ENCODE measurements at places on chromosomes 2 and 18.
A peak's percentile ranks its signal among the peaks of the same experiment; 100 is the strongest.

- DNase-seq = no peak
These were observed 115.3 kb downstream of the BCL2L11 start for GRCh38 chr2:111236025-111236424.

GRCh38 chr18:63339920-63340484 is 20.4 kb upstream of the BCL2 start:
- peak; percentile 59 for DNase-seq

GRCh38 chr2:19228715-19229114 is 129.7 kb downstream of the OSR1 start:
- DNase-seq = no peak

DNA sequence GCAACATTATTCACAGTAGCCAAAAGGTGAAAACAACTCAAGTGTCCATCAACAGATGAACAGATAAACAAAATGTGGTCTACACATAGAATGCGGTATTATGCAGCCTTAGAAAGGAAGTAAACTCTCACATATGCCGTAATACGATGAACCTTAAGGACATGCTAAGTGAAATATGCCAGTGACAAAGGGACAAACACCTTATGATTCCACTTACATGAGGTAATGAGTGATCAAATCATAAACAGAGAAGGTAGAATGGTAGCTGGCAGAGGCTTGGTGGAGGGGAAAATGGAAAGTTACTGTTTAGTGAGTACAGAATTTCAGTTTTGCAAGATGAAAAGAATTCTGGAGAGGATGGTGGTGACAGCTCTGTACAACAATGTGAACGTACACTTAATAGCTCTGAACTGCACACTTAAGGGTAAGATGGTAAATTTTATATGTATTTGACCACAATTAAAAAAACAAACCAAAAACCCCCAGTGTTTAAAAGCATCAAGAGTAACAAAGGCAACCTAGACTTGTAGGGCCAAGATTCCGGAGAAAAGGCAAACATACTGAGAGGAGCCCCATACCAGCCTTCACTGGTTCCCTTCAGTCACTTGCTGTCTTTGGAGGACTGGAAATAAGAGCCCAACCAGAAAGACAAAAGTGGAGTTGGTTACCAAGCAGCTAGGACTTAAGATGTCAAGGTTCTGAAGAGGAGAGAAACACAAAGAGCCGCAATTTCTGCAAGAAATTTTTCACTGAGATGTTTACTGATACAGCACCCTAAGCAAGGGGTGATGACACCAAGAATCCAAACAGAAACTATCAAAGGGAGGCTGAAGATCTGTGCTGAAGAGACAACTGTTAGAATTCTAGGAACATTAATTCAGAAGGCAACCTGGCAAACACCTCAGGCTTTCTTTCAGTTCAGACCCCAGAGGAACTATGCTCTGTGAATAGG is 61.3 kb downstream of the CUL3 start:
- peak; percentile 18 for DNase-seq

DNA sequence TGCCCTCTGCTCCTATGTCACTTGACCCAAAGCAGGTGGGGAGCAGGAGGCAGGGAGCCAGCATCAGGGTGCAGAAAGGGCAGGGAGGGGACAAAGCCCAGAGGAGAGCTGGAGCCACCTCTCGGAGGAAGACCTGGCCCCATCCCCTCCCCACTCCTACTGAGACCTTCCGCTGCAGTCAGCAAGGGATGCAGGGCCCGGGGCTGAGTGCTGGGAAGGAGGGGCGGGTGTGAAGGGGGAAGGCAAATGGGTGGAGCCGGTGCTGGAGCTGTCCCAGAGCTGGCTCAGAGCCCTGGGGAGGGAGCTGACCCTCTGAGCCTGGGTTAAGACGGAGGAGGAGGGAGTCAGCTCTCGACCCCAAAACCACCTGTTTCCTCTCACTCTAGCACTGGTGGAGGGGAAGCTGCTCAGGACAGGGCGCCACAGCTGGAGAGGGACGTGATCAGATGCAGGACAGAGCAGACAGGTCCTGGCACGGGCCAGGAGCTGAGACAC is 33.8 kb downstream of the HS1BP3 start:
- DNase-seq = no peak

DNA sequence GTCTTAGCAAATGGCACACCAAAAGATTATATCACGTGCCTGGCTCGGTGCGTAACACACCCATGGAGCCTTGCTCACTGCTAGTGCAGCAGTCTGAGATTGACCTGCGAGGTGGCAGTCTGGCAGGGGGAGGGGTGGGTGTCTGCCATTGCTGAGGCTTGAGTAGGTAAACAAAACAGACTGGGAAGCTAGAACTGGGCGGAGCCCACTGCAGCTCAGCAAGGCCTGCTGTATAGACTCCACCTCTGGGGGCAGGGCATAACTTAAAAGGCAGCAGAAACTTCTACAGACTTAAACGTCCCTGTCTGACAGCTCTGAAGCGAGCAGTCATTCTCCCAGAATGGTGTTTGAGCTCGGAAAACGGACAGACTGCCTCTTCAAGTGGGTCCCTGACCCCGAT is 55.9 kb upstream of the FSHR start:
- DNase-seq = no peak

DNA sequence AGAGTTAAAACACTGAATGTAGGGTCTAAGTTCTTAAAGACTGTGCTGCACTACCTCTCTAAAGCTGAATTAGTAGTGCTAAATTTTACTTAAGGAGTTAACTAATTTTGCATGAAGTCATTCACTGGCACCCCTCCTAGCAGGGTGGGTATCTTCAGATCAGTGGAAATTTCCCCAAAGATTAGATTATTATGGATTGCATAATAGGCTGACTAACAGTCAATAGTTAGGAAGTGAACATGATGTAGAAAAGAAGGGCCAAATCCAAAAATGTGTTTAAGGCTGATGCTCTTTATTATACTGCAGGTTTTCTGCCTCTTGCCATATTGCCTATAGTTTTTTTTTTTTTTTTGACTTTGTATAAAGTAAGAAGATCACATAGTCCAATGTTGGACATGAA is 5.2 kb downstream of the ZNF638 start:
- DNase-seq = no peak

GRCh38 chr2:233404222-233404621 is 49.9 kb downstream of the DGKD start:
- DNase-seq = no peak

DNA sequence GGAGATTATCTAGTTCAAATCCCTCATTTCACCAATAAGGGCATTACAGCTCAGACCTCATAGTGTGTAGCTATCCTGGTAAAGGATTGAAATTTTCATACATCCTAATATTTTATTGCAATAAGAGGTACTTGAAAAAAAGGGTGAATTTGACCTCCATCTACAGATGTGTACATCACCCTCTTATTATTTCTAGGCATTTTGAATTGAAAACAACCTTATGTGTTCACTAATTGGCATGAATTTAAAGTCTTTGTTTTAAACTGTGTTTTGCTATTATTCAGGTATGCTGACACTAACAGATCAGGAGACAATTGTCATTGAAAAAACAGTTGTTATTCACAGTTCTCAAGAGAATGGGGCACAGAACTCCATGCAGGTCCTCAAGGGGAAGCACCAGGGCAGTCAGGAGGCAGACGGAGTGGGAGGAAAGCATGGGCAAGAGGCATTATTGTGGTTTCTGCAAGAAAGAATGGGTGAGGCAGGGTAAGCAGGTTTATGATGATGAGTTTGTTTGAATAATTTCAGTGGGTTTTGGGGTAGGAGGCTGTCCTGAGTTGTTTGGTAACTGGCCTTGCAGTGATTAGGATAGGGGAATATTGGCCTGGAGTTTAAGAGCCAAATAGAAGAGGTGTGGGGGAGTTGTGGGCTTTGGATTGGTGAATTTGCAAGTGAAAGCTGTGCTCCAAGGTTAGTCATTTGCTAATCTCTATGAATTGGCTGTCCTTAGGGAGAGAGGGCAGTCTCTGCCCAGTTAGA is 194.6 kb downstream of the GPD2 start:
- no peak for DNase-seq

- DNase-seq = no peak
These were observed 90.6 kb upstream of the LPIN2 start for GRCh38 chr18:3103576-3103975.

DNA sequence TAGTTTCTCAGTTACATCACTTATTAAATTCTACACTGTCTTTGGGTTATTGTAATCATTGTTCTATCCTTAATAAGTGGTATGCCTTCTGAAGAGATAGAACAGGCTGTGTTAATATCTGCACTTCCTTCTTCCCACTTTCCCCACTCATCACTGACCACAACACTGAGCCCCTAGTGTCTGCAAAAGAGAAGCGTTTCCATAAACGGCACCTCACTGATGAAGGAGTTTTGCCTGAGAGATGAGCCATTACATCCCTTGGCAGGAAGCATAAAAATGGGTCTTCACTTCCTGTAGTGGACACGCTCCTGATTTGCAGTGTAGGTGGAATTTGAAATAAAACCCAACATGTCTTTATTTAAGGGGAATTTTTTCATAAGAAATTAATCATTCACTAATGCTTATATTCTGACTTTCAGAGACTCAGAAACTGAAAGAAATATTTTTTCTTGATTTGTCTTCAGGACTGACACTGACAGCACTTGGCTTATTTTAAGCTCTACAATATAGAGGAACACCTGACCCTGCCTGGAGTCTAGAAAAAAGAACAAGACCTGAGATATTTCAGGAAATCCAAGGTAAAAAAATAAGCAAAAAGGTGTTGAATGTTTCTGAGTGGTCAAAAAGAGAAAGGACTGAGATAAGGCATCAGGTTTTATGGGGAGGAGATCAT is 275.3 kb downstream of the RAD51AP2 start:
- no peak for DNase-seq

- DNase-seq = no peak
These were observed 22.8 kb upstream of the PPP4R1 start for GRCh38 chr18:9637036-9637767.

DNA sequence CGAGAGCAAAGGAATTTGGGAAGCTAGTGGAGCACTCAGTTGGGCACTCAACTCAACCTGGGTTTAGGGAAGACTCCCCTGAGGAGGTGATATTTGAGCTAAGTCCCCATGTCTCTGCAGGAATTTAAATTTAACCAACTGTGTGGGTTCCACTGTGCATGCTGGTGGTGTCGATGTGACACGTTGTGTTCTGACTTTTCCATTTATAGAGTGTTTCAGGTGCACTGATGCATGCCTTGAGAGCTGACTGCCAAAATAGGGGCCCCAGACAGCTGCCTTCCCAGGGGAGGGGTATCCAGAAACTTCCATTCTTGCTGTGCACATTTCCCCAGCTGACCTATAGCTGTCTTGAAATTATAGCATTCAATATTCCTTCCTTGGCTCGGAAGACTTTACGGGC is 63.7 kb upstream of the BCL2L11 start:
- DNase-seq = no peak

DNA sequence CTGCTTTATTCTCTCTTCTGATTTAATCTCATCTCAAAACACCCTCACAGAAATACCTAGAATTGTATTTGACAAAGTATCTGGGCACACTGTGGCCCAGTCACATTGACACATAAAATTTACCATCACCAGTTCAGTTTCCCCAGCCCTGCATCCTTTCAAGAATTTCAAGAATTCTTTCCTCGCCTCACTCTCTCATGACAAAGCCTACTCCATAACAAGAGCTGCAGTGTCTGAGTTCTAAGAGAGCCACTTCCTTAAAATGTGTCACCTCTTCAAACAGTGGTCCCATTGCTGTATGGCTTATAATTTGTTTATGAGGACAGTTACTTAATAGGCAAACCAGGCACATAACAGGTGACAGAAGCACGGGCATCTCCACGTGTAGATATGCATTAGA is 90.9 kb upstream of the STK39 start:
- DNase-seq = no peak

DNA sequence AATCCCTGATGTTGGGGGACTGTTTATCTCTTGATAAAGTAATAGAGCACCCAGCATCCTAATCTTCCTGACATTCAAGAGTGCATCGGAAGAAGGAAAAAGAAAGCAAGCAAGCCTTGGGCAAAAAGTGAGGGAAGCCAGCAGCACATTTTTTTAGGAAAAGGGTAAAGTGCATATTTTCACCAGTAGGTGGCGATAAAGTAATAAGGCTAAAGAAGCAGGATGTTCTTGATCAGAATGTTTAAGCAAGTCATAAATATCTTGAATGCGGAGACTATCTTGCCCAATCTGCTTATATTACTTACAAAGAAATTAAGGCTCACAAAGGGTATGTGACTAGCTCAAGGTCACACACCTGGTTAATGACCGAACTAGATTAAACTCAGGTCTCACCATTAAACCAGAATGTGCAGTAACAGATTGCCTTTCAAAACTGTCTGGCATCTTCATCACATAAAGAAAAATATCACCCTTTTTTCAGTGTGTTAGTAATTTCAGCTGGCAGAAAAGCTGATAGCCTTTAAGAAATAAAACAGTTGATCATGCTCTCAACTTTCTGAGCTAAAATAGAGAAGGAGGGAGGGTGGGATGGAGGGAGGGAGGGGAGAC is 83.8 kb downstream of the VIT start:
- peak; percentile 25 for DNase-seq

GRCh38 chr2:48131539-48132270 is 225.4 kb upstream of the FBXO11 start:
- no peak for DNase-seq

DNA sequence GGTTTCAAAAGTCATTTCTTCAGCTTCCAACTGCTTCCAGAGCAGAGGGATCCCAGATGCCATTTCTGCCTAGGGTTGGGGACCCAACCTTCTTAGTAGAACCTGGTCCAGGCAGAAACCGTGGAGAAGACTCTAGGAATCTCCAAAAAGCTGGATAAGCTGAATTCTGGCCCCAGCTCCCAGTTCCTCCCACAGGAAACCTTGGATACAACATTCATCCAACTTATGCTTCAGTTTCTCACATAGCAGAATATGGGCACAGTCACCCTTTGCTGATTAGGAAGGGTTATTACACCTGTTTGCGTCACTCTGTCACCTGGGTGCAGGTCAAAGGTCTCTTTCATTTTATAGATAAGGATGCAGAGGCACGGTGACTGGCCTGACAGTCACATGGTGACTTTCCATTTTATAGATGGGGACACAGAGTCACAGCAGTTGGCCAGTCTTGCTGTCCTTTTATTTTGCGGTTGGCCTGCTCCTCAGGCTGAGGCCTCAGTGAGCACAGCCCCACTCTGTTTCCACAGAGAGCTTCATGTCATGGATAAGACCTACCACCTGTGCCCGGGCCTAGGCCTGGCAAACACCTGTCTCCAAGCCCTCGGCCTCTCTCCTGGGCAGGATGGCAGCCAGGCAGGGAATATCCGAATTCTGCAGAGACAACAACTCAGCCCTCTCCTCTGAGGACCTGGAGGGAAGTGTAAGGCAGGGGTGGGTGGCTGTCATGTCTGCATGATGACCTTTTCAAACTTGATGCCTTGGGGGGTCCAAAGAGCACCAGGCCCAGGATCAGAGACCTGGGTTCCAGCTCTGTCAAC is 148.8 kb downstream of the SMAD7 start:
- no peak for DNase-seq

GRCh38 chr2:206939340-206939739 is at the start of gene CPO:
TSS of gene CPO (plus strand) at chr2:206939518. CDS start at chr2:206939600, 82 bp downstream.
- DNase-seq = no peak

Measured in suppressor macrophage (primary cell).